ENCODE measurements at places on chromosomes 3 and 15. TPM values are rescaled to one million over a fixed set of nuclear protein-coding genes. Genes with fewer than 3 reads are reported as not detected.

Gene POC1A
- 18.8 TPM for polyA plus RNA-seq

Gene ARRDC4
- polyA plus RNA-seq = 4.3 TPM

Gene GOLGA6L6
- polyA plus RNA-seq = not detected

Gene GOLGA6L7
- polyA plus RNA-seq = not detected

Gene HIGD2B
- not detected for polyA plus RNA-seq

Gene NCK1
- polyA plus RNA-seq = 12.9 TPM

Gene CRABP1
- polyA plus RNA-seq = 118 TPM

Gene ITGA11
- 1.2 TPM for polyA plus RNA-seq

Gene SPINT1
- 151 TPM for polyA plus RNA-seq

Gene TMEM207
- polyA plus RNA-seq = not detected

Gene SI
- polyA plus RNA-seq = not detected

All from brain (organoid and tissue), 16 donors.